ENCODE measurements at places on chromosomes 5 and 9.

- DNase-seq = no peak
Measured at GRCh38 chr9:87518702-87519335, 21.2 kb downstream of the DAPK1 start.

DNA sequence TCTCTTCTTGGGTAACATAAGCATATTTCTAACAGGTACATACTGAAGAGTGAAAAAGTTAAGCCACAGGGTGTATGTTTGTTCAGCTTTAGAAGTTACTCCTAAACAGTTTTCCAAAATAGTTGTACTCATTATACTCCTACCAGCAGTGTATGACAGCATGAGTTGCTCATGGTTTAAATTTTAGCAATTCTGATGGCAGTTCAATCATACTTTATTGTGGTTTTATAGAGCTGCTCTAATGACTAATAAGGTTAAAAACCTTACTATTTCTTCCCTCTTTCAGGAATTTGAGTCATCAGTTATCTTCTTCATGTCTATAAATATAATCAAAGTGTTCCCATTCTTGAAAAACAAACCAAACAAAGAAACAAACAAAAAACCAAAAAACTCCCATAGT, 81.5 kb downstream of the CAAP1 start:
- no peak for DNase-seq

DNA sequence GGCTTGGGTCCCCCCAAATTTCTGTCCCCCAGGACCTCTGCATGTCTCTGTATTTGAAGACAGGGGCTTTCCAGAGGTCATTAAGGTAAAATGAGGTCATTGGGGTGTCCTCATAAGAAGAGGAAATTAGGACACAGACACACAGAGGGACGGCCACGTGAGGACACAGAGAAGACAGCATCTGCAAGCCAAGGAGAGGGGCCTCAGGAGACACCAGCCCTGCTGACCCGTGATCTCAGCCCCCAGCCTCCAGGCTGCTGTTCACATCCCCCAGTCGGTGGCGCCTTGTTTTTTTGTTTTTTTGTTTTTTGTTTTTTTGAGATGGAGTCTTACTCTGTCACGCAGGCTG, 1.2 kb upstream of the CCDC183 start:
- DNase-seq = no peak

DNA sequence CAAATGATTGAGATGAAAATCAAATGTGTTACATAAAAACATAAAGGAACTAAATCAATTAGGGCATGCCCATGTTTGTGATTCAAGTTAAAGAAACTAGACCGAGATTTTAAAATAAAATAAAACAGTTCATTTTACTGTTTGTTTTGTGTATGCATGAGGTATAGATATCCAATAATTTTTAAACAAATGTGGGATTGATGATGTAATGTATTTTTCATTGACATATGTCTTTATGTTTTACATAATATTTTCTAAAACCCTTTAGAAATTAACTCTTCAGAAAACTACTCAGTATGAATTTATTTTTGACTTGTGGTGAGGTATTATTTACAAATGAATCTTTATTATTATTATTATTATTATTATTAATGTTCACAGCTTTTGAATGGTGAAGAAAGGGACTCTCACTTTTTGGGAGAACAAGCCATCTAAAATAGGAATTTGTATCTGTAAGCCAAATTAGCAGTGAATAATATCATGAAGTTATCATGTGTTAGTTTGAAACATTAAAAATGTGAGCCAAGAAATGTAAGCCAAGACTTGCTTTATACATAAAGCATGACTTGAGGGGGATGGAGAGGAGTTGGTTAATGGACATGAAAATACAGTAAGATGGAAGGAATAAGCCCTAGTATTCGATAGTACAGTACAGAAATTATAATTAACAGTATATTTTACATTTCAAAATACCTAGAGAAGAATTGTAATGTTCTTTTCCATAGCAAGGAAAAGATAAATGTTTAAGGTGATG, 355.0 kb downstream of the CDH10 start:
- DNase-seq = no peak

DNA sequence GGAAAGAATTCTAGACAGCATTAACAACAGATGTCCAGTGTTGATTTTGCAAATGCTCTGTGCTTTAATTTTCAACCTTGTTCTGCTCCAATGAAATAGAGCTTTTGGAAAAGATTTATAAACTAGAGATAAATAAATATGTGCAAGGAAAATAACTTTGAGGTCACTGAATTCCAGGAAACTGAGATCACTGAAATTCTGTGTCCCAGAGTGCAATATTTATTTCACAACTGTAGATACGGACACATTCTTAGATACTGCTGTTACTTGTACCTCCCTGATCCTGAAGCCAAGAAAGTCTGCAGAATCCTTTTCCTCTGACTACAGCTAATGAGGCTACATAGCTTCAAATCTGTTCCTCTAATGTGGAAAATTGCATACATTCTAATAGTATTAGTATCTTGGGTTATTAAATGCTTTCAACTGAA, 222.9 kb downstream of the DOCK8 start:
- DNase-seq = no peak

GRCh38 chr9:130478736-130479575, 34.2 kb downstream of the ASS1 start:
- no peak for DNase-seq

DNA sequence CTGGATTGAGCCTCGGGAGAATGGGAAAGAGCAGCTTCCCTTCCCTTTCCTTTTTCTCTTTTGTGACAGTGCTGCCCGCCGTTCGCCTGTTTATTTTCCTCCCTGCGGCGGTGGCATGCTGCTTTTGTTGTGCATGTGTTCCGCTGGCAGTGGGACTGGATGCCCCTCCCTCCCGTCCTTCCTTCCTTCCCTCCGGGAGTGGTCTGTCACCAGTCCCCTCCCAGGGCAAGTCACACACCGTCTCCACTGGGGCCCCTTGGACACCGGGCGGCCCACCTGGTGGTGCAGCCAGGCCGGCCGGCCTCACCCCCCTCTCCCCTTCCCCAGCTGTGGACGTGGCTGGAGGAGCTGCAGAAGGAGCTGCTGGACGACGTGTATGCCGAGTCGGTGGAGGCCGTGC, 214.7 kb downstream of the TRIO start:
- peak; percentile 88 for DNase-seq

- DNase-seq = no peak
Measured at GRCh38 chr5:56564541-56565282, 250.6 kb upstream of the MAP3K1 start.

GRCh38 chr5:71740015-71740753, 21.1 kb downstream of the CARTPT start:
- DNase-seq = no peak

DNA sequence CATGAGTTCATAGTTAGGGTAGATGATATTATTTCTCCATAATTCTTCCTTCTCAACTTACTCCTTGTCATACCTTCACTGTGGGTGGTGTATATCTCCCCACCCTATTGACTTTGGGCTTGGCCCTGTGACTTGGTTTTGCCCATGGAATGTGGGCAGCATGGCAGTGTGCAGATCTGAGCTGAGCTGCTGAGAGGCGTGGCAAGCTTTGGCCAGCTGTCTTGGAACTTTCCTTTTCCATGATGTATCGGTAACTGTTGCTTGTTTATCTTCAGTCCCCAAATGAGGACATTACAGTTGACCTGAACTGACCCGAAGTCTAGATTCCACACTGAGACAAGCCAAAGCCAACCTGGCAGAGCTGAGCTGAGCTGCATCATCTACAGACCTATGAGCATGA, 70.4 kb downstream of the RALGPS1 start:
- no peak for DNase-seq

DNA sequence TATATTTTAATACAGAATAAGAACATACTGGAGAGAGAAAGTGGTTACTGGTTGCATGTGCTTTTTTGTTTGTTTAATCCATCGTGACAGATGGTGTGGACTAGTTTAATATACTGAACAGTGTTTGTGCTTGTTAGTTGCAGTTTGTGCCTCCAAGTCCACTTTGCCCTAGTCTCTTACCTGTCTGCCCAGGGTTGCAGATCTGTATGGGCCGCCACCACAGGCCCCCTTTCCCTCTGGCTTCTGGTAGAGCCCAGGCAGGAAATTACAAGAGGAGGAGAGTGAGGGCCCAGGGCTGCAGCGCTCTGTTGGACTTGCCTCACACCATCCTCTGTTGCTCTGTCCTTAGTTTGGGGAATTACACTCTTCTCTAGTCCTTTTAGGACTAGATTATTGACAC, 166.4 kb downstream of the KDM4C start:
- DNase-seq = no peak

GRCh38 chr5:67013719-67014118, 182.9 kb downstream of the CD180 start:
- no peak for DNase-seq

DNA sequence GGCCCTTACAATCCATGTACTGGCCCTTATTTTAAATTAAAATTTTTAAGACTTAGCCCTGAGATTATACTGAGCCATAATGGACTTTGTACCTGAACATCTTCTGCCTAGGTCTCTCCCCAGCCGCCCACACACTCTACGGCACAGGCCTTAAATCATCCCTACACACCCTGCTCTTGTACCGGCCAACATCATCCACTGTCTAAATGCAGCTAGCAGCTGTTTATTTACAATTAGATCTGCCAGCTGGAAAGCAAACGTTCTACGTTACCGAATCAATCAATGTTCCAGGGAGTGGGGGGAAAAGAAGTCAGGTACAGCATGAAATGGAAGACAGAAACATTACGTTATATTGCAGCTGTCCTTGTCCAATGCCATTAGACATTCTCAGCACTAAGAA, 88.4 kb upstream of the GRAMD2B start:
- DNase-seq = no peak

GRCh38 chr5:167652690-167653089, 638.8 kb upstream of the WWC1 start:
- DNase-seq = no peak

DNA sequence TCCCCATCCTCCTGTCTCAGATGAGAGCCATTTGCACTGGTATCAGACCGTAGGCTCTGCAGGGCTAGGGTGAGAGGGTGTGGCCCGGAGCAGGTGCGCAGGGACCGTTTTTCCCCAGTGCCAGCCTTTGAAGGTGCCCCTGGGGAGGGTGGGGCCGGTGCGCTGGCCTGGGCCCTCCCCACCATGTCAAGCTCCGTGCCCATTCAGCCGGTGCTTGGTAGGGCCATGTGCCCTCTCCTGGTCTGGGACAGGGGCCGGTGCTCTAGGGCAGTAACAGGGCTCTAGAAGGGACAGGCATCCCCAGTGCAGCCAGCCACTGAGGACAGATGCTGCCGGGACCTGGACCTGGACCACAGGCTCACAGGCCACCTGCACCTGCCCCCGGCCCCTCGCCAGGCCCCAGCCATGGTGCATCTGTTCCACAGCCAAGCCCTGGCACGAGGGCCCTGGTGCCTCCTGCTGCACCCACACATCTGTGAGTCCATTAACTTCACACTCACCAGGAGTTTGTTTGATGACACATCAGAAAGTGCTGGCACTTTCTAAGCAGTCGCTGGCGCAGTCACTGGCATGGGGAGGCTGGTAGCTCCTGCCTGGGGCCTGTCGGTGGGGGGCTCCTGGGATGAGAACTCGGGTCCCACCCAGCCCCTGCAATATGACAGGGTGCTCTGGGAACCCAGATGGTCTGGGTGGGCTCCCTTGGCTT, 5.0 kb upstream of the QRFP start:
- peak; percentile 53 for DNase-seq

DNA sequence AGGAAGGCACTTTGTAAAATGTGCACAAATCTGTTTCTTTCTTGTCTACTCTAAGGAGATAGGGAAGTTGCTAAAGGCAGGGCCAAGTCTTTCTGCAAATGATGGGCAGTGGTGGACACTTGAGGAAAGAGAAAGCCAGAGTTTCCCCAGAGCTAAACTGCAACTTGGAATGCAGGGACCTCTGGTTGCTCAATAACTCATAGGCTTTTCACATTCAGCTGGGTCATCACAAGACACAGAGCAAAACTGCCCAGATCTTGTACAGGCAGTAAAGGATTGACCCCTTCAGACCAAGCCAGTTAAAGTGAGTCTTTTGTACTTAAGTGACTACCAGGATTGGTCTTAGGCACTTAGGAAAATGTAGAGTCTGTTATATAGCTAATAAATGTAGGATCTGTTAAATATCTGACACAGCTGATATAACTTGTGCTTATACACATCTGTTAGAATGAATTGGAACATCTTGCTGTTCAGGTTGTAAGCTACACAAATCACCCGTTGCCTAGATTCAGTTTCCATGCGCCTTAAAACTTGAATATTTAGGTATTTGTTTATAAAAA, 13.5 kb upstream of the AGXT2 start:
- DNase-seq = no peak

DNA sequence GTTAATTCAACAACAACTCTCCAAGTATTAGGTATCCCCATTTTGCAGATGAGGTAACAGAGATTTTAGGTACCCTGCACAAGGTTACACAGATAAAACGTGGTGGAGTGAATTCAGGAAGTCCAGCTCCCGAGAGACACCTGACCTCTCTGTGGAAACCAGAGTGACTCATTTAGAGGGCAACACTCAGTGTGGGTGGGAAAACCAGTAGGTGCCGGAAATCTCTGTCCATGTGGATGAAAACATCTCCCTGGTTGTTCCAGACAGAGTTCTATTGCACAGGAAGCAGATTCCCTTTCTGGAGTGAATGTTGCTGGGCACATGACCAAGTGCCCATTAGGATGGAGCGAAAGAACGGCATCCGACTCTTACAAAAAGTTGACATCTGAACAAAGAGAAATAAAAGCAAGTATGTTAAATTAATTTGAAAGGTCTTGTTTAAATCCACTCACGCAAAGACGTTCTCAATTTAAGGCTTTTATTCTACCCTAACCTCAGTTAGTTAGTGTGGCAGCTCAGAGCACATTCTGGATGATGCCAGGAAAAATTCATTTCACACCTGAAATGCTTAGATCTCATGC, 391.9 kb upstream of the WWC1 start:
- no peak for DNase-seq

DNA sequence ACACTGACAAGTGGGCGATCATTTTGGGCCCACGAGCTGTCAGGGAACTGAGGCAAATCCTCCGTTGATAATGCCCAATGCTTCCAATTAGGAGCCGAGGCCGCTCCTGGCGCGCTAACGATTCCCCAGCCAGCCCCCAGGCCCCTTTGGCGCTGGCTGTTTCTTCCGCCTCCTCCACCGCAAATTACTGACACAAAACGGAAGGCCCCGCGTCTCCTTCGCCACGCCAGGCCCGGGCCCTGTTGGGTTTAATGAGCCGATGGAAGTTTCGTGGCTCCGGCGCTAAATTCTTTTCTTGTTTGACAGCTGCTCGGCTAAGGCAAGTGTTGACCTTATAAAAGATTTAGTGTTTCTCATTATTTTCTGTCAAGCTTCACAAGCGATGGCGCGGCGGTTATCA, 25.7 kb upstream of the BARHL1 start:
- no peak for DNase-seq

Measured in H7 (cell line).